Subcutaneous preadipocyte (primary cell): ENCODE measurements at places on chromosomes 16 and 17. TPM values are rescaled to one million over a fixed set of nuclear protein-coding genes. Genes with fewer than 3 reads are reported as not detected.

The C17orf107 gene
- 0.37 and 0.59 TPM in 2 replicates for total RNA-seq

The ODAD4 gene
- 0.37 and 0.59 TPM in 2 replicates for total RNA-seq

The SMTNL2 gene
- total RNA-seq, result not detected in 2 replicates

The PRM3 gene
- total RNA-seq, result not detected in 2 replicates

The KRT15 gene
- 0.78 TPM in 1 of 2 replicates, not detected in the other for total RNA-seq

The ITGAX gene
- total RNA-seq, result 1.8 and 4.1 TPM in 2 replicates

The KCNJ16 gene
- total RNA-seq, result not detected in 2 replicates

The SPNS3 gene
- total RNA-seq, result not detected in 2 replicates

The C17orf100 gene
- total RNA-seq, result 0.37 and 0.39 TPM in 2 replicates

The ELMO3 gene
- total RNA-seq, result 0.37 and 0.59 TPM in 2 replicates

The NFE2L1 gene
- total RNA-seq, result 59.2 and 71.4 TPM in 2 replicates

The SLC38A8 gene
- not detected in 2 replicates for total RNA-seq

The NPIPA5 gene
- total RNA-seq, result under 0.01 TPM in 1 of 2 replicates, not detected in the other

The TAF15 gene
- total RNA-seq, result 39.7 and 61.2 TPM in 2 replicates

The HIGD1B gene
- total RNA-seq, result not detected in 2 replicates

The SEZ6 gene
- total RNA-seq, result not detected in 2 replicates

The CHST6 gene
- 0.37 and 0.98 TPM in 2 replicates for total RNA-seq

The EVPLL gene
- total RNA-seq, result not detected in 2 replicates

The MYH2 gene
- not detected in 2 replicates for total RNA-seq

The EME1 gene
- 9.4 and 10.3 TPM in 2 replicates for total RNA-seq

The SOCS1 gene
- total RNA-seq, result 1.1 and 2.3 TPM in 2 replicates

The SCIMP gene
- not detected in 2 replicates for total RNA-seq

The MYO15B gene
- total RNA-seq, result 0.73 and 0.78 TPM in 2 replicates
